Activated CD8-positive, alpha-beta memory T cell treated with anti-CD3 and anti-CD28 coated beads for 1 hour (primary cell): ENCODE measurements at places on chromosomes 7 and 10.

GRCh38 chr10:128475686-128476367, 349.6 kb upstream of the MKI67 start:
- DNase-seq = no peak

DNA sequence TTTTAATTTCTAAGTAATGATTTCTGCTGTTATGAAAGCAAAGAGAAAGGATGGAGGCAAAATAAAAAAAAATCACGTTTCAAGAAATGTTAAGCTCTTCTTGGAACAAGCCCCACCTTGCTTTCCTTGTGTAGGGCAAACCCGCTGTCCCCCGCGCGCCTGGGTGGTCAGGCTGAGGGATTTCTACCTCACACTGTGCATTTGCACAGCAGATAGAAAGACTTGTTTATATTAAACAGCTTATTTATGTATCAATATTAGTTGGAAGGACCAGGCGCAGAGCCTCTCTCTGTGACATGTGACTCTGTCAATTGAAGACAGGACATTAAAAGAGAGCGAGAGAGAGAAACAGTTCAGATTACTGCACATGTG, 2.4 kb downstream of the ADRB1 start:
- DNase-seq = no peak

DNA sequence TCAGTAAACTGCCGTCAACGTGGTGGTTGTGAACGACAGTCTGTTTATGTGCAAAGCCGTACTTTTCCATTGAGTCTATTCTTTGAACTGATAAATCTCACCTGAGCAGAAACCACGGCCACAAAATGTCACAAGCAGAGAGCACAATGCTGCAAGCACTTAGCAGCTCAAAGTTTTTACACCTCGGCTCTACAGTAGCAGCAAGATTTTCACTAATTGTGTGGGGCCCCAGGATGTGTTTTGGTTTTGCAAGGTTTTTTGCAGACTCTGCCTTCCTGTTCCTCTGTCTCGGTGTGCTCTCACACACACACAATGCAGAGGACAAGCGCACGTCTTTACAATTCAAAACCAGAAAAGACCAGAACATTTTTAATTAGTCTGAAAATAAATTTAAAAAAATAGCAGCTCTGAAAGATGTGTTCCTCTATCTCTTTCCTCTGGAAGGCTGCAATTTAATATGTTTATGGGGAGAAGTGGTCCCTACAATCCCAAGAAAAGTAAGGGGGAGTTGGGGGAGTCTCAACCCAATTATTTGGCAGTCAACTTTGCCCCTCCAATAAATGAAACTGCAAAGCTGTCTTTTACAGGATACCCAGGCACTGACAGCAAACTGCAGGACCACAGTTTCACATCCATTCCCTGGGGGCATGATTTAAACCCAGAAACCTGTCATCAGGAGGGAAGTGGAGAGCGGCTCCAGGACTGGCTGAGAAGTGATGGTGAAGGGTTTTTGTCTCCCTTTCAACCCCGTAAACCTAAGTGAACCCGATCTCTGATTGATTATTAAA, 73.8 kb upstream of the SFMBT2 start:
- peak; percentile 11 for DNase-seq

DNA sequence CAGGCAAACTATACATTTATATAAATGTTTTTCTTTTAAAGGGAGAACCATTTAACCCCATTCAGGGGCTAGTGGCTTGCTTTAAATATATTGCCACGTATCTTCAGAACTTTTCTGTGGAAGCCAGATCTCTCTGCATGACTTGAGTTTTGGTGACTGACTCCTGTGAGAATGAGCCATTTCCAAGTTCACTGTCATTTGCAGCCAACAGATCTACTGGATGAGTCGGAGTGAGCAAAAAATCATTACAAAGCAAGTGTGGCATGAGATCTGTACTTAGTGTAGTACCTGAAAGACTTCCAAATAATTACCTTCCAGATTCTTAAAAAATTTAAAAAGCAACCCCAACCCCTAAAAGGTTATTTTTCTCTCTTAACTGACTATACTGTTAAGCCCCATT, 45.6 kb downstream of the PDSS1 start:
- no peak for DNase-seq

GRCh38 chr10:76026905-76027304, 595.5 kb downstream of the LRMDA start:
- no peak for DNase-seq

DNA sequence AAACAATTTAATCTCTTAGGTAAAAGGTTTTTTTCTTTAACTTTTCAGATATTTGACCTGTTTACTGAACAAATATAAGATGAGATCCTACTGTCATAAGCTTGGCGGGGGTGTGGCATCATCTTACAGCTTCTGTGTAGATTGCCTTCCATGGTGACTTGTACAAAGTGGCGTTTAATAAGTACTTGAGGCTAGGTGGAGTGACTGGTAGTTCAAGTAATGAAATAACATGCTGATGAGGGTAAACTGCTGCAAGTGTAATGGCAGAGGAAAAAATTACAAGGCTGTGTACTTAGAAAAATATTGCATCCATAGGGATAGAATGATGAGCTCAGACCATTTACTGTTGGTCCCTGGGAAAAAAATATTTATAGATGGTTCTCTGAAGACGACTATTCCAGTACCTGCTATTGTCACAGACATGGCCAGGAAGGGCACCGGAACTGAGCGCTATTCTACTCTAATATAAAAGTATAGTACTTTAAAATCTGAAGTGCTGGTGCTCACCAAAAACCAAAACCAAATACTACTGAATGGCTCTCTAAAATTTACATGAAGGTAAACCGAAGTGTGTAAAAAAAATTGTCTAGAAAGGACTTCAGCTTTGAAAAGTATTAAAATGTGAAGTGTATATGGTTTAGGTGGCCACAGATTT, 42.4 kb downstream of the DNAH11 start:
- DNase-seq = no peak

- no peak for DNase-seq
These were observed 18.4 kb upstream of the AKR1B10 start for GRCh38 chr7:134509010-134509409.

GRCh38 chr7:121075952-121076349, 87.4 kb downstream of the CPED1 start:
- no peak for DNase-seq

GRCh38 chr7:87445897-87446296, 29.6 kb downstream of the ABCB4 start:
- no peak for DNase-seq

GRCh38 chr10:12914111-12914510, 87.4 kb downstream of the CCDC3 start:
- DNase-seq = no peak

GRCh38 chr7:108146070-108146842, 16.1 kb upstream of the LAMB4 start:
- DNase-seq = peak; percentile 3

DNA sequence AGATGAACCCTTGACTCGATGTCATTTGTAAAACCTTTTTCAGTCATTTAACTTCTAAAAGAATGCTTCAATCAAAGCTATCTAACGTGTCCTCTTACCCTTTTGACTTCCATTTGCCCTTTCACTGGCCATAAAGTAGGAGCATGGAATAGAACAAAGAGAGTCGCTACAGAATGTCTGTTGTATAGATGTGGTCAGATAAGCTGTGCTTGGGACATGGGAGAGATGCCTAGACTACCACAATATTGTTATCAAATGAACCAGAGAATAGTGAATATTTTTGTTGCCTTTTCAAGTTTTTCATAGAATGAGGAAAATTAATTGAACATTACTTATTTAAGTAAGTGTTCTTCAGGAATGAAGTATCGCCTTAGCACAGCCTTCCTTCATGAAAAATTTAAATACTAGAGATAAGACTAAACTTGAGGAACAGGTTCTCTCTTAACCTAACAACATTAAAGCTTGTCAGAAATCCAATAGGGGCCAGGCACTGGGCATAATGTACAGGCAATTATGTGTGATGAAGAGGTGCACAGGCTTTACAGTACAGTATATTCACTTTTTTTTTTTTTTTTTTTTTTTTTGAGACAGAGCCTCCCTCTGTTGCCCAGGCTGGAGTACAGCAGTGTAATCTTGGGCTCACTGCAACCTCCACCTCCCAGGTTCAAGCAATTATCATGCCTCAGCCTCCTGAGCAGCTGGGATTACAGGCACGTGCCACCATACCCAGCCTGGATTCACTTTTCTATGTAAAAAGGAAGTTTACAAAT, 7.5 kb upstream of the KMT2E start:
- no peak for DNase-seq

GRCh38 chr10:70649526-70649925, 22.8 kb upstream of the ADAMTS14 start:
- DNase-seq = no peak

DNA sequence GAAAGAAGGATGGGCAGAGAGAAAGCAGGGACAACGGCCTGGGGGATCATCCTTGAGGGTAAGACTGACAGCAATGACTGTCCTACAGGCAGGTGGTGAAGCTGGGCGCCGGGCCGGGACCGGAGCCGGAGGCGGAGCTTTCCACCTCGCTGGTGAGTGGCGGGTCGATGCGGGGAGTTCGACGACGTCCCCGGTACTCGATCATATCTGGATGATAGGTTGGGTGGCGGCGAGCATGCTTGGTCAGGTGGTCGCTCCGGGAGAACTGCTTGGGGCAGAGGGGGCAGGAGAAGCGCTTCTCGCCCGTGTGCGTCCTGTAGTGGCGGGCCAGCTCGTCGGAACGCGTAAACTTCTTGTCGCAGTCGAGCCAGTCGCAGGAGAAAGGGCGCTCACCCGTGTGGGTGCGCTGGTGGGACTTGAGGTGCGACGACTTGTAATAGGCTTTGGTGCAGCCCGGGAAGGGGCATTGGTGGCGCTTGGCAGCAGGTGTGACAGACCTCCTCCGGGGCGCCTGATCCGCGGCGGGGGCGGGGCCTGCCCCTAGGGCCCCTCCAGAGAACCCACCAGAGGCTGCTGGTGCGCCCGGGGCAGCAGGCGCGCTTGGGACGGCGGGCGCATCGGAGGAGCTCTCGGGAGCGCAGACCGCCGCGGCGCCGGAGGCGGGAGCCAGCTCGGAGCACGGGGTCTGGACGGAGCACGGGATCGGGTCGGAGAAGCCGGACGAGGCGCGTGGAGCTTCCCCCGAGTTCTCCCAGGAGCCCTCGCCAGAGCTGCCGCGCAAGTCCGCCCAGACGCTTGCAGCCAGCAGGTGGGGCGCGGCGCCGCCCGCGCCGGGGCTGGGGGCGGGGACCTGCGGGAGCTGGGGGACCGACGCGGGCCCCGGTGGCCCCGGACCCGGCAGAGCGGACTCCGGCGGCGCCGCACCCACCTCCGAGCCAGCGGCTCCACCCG, 752 bp downstream of the KLF14 start:
- DNase-seq = no peak

- no peak for DNase-seq
These were observed 699.9 kb downstream of the INHBA start for GRCh38 chr7:41002741-41003610.

- DNase-seq = no peak
These were observed 174.5 kb upstream of the AKR1E2 start for GRCh38 chr10:4651404-4652037.

DNA sequence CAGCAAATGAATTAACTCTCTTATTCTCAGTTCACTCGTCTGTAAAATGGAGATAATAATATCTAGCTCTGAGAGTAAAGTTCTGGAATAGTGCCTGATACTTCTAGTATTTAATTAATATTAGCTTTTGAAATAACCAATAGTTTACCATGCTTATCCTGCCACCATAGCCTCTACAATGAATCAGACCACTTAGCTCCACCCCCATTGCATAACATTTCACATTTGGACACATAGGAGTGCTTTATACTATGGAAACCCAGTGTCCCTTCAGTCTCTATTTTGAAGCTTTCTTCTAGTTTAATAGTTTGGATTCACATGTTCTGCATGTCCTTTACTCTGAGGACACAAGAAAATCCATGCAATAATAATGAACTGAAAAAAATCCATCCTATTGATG, 427.3 kb upstream of the C7orf33 start:
- no peak for DNase-seq

DNA sequence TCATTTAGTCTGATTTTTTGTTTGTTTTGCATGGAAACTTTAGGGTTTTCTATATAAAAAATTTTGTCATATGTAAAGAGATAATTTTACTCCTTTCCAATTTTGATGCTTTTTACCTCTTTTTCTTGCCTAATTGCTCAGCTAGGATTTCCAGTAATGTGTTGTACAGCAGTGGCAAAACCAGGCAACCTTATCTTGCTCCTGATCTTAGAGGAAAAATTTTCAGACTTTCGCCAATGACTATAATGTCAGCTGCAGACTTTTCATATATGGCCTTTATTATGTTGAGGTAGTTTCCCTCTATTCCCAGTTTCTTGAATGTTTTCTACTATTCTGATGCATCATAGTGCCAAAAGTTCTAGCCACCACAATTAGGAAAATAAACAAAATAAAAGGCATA, 126.3 kb downstream of the ALOX5 start:
- DNase-seq = no peak

- DNase-seq = no peak
These were observed 523.3 kb downstream of the GLRX3 start for GRCh38 chr10:130659528-130659927.

- no peak for DNase-seq
These were observed 39.0 kb downstream of the CDH23 start for GRCh38 chr10:71435571-71436267.

DNA sequence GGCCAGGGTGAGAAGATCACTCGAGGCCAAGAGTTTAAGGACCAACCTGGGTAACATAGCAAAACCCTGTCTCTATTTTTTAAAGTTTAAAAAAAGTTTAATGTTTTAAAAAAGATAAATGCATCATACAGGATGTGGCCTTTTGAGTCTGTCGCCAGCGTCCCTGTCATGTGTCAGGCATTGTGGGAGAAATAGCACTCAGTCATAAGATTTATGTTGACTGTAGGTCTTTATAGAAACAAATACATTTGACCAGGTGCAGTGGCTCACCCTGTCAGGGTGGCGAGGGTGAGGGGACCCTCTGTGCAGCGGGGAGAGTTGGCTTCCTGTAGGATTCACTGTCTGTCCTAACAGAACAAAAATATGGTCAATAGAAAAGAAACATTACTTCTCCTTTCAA, 63.5 kb upstream of the SH2B2 start:
- no peak for DNase-seq

GRCh38 chr7:12102126-12102525, 109.0 kb upstream of the TMEM106B start:
- DNase-seq = no peak

DNA sequence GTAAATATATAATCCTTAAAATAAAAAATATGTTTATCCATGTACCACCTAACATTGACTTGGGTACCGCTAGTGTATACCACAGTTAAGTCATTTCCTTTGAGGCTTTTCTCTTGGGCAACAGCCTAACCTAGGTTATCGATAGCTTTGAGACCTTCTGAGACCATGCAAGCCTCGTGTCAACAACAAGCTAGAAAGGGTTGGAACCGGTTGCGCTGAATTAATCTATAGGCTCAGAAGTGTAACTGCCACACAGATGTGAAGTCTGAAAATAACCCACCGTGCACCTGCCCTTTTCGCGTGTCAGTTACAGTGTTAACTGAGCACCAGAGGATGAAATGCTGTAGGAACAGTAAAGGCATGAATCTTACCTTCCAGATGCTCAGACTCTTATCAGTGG, 59.8 kb downstream of the ARID5B start:
- no peak for DNase-seq

DNA sequence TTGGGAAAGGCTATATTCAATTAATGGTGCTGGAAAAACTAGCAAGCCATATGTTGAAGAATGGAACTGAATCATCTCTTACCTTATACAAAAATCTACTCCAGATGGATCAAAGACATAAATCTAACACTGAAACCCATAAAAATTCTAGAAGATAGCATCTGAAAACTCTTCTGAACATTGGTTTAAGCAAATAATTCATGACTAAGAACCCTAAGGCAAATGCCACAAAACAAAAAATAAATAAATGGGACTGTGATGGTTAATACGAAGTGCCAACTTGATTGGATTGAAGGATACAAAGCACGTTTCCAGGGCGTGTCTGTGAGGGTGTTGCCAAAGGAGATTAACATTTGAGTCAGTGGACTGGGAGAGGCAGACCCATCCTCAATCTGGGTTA, 1130.0 kb downstream of the DNAJB9 start:
- no peak for DNase-seq
